Panc1 (cell line): ENCODE measurements at places on chromosomes 16 and 17. TPM values are rescaled to one million over a fixed set of nuclear protein-coding genes. Genes with fewer than 3 reads are reported as not detected.

Gene GNAO1
- total RNA-seq, result 33.4 TPM

DNA sequence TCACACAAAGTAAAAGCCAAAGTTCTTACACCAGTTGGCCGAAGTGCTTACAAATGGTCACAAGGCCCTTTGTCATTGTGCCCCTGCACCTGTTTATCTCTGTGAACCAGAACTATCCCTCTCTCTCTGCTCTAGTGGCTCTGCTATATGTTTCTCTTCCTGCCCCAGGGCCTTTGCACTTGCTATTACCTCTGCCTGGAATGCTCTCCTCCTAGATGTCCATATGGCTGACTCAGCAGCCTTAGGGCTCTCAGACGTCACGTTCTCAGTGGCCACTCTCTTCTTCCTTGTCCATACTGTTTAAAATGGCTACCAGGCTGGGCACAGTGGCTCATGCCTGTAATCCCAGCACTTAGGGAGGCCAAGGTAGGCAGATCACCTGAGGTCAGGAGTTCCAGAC is 38.8 kb upstream of the DDX52 start:
- no peak for DNase-seq

DNA sequence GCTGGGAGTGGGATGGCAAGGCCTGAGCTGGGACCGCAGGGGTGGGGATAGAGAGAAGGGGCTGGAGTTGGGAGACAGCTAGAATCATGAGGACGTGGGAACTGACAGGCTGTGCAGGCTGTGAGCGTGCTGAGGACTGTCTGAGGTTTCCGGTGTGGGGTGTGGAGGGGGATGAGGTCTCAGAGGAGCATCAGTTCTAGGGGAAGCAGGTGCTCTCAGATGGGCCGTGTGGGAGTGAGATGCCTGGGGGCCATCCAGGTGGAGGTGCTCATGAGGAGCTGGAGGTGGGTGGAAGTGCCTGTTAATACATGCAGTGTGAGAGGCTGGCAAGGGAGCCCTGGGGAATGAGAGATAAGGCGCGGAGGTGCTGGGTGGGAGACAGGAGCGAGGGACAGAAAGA is 27.2 kb downstream of the HASPIN start:
- no peak for DNase-seq

DNA sequence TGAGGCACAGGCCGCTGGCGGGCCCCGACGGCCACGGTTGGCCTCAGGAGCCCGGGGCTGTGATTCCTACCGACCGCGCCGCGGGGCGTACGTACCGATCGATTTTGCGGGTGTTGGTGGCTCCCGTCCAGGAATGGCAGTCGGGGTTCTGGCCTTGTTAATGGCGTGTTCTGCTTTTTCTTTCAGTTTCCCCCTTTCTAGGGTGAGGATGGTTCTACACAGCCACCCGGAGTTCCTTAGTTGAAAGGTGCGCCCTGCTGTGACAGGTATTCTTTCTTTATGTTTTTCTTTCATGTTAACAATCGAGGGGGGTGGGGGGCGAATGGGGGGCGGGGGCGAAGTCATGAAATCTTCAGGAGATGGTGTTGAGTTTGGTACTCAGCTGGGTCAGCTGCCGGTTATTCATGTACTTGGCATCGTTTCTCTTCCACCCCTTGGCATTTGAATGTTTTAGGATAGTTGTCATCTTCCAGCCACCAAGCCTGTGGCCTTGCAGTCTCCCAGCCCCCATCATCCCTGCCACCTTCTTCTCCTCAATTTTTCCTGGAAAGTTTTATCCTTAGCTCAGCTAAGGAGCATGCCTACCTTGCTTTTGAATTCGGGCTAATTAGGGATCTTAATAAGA is 802 bp downstream of the CYLD start:
- DNase-seq, result no peak

DNA sequence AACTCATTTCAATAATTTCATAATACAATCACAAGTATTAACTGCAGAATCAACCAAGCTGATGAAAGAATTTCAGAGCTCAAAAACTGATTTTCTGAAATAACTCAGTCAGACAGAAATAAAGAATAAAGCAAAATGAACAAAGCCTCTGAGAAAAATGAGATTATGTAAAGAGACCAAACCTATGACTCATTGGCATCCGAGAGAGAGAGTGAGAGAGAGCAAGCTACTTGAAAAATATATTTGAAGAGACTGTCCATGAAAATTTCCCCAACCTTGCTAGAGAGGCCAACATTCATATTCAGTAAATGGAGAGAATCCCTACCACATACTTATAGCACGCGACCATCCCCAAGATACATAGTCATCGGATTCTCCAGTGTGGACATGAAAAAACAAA is 1376.4 kb downstream of the CDH11 start:
- no peak for DNase-seq

- no peak for DNase-seq
Observed at GRCh38 chr17:74790161-74791058, 14.3 kb upstream of the NAT9 start.

GRCh38 chr16:46839986-46840443 is 9.0 kb upstream of the C16orf87 start:
- DNase-seq, result no peak

- no peak for DNase-seq
Observed at GRCh38 chr16:777826-778225, 10.4 kb downstream of the RPUSD1 start.
